ENCODE measurements at places on chromosomes 13 and 19.
A peak's percentile ranks its signal among the peaks of the same experiment; 100 is the strongest.

DNA sequence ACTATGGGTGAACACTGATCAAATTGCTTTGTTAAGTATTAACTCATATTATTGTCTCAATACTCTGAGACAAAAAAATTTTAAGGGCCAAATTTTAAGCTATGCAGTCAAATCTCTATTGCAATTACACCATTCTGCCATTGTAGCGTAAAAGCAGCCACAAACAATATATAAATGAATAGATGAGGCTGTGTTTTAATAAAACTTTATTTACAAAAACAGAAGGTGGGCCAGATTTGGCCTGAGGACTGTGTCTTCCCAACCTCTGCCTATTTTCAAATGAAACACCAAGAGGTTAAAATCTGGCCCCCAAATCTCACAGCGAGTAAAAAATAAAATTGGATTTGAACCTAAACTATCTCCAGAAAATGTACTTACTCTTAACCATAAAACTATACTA lies 51.7 kb downstream of the MBD3L2B start:
- no peak for DNase-seq

DNA sequence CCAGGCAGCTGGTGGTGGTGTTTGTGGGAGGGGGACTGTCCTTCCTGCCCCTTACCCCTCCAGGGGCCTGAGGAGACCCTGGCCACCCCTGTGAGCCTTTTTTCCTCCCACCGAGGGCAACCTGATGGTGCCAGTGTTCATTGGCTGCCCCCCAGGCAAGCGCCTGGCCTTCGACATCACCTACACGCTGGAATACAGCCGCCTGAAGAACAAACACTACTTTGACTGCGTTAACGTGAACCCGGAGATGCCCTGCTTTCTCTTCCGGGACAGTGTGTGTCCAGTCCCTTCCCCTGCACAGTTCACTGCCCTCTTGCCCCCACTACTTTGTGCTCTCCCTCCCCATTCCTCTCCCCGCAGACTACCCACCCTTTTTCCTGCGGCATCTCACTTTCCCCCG lies 7.3 kb upstream of the PSMD8 start:
- no peak for DNase-seq

GRCh38 chr19:39328046-39328705 lies 7.5 kb upstream of the LRFN1 start:
- DNase-seq, result peak; percentile 42

DNA sequence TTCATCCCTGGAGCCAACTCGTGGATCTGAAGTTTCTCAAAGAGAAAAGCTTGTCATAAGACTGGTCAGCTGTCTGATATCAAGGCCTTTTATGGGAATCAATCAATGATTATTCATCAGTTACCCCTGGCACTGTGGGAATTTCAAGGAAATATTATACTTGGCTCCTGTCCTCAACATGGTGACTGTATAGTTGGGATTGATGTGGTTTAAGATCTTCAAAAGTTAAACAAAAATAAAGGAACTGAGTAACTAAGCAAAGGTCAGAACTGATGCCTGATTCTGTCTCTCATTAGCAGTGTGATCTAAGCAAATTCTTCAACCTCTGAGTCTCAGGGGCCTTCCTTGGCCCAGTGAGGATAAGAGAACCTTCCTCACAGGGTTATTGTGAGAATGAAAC lies 22.2 kb upstream of the SERPINE3 start:
- DNase-seq, result no peak

DNA sequence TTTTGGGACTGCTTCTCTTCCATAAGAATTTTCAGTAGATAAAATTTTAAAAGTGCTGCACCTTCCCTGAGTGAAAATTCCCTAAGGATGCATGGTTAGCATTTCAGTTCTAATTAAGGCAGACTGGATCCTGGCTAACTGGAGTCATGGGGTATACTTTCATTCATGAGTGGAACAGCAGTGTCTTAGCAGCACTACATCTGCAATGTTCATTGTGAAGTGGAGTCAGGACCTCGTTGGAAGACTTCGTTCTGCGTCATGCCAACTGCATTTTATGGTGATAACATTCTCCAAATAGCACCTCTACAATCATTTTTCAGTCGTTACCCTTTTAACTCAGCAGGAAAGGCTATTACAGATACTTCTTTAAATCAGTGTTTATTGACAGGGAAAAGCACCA lies 25.5 kb downstream of the PHF11 start:
- no peak for DNase-seq

- no peak for DNase-seq
Observed at GRCh38 chr19:10079031-10079453, 7.1 kb upstream of the SHFL start.

DNA sequence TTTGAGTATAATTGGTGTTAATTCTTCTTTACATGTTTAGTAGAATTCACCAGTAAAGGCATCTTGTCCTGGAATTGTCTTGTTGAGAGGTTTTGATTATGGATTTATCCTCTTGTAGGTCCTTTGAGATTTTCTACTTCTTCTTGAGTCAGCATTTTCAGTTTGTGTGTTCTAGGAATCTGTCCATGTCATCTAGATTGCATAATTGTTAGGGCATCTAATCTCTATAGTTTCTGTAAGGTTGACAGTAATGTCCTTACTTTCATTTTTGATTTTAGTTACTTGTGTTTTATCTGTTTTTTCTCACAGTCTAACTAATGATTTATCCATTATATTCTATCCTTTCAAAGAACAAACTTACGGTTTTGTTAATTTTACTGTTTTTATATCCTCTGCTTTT lies 492.0 kb downstream of the FGF9 start:
- DNase-seq, result no peak

GRCh38 chr13:77528834-77529500 lies 6.5 kb upstream of the SCEL start:
- no peak for DNase-seq

DNA sequence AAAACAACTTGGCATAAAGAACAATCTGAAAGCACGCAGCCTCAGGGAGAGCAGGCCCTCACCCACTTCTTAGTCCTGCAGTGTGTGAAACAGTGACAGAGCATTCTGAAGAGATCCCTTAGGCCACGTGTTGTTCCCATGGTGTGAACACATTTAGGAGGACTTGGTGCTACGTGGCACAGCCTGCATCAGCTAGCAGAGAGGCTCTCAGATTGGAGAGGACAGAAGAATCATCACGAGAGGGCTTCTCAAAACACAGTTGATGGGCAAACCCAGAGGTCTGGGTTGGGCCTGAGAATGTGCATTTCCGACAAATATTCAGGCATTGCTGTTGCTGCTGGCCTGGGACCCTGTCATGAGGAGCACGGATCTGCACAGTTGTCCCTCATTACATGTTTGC lies 26.1 kb upstream of the TFDP1 start:
- DNase-seq, result no peak

DNA sequence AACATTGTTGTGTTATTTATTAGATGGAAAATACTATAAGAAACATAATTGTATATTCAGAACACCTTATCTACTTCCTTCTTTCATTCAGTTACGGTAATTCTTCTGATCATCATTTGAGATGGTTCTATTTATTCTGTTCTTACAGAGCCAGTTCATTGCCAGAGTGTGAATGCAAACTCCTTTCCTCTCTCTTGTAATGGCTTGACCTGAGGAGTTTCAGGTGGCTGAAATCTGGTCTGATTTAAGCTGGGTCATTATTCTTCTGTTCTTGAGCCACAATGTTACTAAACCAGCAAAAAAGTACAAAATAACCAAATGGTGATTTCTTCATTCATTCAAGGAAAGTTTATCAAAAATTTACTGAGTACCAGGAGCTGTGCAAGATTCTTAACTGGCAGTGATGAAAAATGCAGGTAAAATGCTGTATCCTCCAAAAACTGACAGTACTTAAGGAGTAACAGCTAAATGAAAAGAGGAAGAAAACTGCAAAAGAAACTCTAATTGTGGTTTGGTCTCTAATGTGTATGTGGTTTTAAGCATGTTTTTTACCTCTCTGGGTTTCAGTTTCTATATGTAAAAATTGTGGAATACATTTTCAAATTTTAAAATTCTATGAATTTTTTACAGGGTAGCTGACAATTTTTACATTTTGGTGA lies 182.4 kb upstream of the UFM1 start:
- DNase-seq, result no peak

DNA sequence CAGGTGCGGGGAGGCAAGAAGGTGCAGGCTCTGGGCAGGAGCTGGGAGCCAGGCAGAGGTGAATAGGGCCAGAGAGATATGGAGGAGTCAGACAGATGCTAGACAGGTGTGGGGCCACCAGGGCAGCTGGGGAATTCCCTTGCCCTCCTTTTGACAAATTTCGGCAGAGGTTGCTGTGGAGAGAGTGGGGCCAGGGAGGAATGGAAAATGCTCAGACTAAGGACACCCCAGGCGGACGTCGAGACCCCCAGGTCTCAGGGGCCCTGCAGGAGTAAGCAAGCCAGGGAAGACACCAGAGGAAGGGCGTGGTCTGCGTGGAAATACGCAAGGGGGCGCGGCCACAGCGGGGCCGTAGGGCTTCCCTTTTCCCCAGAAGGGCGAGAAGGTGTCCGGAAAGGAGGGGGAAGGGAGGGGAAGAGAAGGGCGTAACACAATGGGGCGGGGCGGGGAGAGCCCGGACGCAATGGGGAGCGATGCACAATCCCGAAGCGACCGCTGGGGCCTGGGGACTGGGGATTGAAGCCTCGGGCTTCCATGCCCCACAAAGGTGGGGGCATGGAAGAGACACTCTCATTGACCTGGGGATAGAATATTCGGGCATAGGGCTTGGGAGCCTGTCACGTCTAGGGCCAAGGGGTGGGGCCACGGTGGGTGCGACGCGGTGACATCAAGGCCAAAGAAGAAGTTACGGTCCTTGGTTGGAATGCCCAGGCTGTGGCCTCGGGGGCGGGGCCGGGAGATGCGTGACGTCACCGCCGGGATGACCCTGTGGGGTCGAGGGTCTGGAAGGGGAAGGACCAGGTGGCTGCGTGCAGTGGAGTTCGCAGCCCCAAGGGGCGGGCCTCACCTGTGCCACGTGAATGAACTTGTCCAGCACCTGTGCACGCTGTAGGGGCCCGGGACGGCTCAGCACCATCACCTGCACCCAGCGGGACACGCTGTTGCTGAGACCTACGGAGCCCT lies 8.2 kb downstream of the RASGRP4 start:
- DNase-seq, result peak; percentile 50

DNA sequence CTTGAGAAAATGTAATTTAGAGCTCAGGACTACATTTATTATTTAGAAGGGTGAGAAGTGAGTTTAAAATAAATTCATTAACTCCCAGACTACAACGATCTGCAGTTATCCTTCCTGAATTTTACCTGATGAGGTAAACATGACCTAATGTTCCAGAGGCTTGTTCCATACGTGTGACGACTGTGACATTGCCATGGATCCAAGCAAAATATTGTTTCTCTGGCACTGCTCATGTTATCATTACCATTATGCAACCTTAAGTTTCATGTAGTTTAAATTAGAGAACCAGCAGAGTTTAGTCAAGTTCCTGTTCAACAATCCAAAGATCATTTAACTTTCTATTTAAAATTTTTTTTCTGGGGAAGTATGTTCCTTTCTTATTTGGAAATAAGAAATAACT lies 279.6 kb downstream of the KLF5 start:
- DNase-seq, result no peak

DNA sequence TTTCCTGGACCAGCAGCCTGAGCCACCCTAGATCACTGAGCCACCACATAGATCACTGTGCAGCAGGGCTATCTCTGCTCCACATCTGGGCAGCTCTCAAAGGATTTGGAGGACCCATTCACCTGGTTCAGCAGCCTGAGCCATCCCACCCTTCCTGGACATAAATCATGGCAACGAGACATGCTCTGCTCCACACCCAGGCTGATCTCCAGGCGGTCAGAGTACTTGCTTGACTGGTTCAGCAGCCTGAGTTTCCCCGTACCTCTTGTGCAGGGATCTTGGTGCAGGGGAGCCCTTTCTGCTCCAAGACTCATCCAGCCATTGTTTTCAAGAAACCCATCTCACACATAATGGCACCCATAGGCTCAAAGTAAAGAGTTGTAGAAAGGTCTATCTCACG lies 195.3 kb downstream of the LIG4 start:
- DNase-seq, result peak; percentile 19

Data from NCI-H748 treated with DMSO at 0.1 percent for 48 hours (cell line).